SJSA1 (cell line): ENCODE measurements at places on chromosomes 4 and X. TPM values are rescaled to one million over a fixed set of nuclear protein-coding genes. Genes with fewer than 3 reads are reported as not detected.

GRCh38 chr4:173191623-173192041, 23.0 kb downstream of the GALNT7 start:
- no peaks in the 10 kb centered on the region for H3K27me3 ChIP-seq
- peak overlapping the region; percentile 88 for H3K27ac ChIP-seq
- H3K4me1 ChIP-seq, result peaks cover 42% of the 10 kb centered on the region

- H3K27ac ChIP-seq, result no peak overlapping the region
- H3K36me3 ChIP-seq, result no peaks in the 10 kb centered on the region
- no peak overlapping the region for H3K4me3 ChIP-seq
- H3K4me1 ChIP-seq, result no peaks in the 10 kb centered on the region
Measured at GRCh38 chr4:81724925-81725329, 253.2 kb upstream of the RASGEF1B start.

- no peaks in the 10 kb centered on the region for H3K36me3 ChIP-seq
- no peaks in the 10 kb centered on the region for H3K27me3 ChIP-seq
- no peak overlapping the region for H3K4me3 ChIP-seq
- no peak for DNase-seq
- no peaks in the 10 kb centered on the region for H3K4me1 ChIP-seq
- H3K27ac ChIP-seq, result no peak overlapping the region
Measured at GRCh38 chrX:131861088-131861787, 161.9 kb upstream of the STK26 start.

Gene VCX2
- not detected in 2 replicates for total RNA-seq

- H3K4me3 ChIP-seq, result no peak overlapping the region
- H3K36me3 ChIP-seq, result no peaks in the 10 kb centered on the region
- no peak for DNase-seq
- H3K27me3 ChIP-seq, result no peaks in the 10 kb centered on the region
- no peaks in the 10 kb centered on the region for H3K4me1 ChIP-seq
Measured at GRCh38 chrX:110698696-110699095, 96.9 kb downstream of the CHRDL1 start.

Gene PRRG3
- total RNA-seq, result not detected in 2 replicates
